Right atrium auricular region (tissue), 2 donors: ENCODE measurements at places on chromosomes 3 and 15. TPM values are rescaled to one million over a fixed set of nuclear protein-coding genes. Genes with fewer than 3 reads are reported as not detected.

- no peaks in the 10 kb centered on the region for H3K4me1 ChIP-seq
- H3K27ac ChIP-seq = no peak overlapping the region
- no peaks in the 10 kb centered on the region for H3K36me3 ChIP-seq
- H3K27me3 ChIP-seq = no peaks in the 10 kb centered on the region
Observed at GRCh38 chr3:82392203-82392775, 630.8 kb upstream of the GBE1 start.

DNA sequence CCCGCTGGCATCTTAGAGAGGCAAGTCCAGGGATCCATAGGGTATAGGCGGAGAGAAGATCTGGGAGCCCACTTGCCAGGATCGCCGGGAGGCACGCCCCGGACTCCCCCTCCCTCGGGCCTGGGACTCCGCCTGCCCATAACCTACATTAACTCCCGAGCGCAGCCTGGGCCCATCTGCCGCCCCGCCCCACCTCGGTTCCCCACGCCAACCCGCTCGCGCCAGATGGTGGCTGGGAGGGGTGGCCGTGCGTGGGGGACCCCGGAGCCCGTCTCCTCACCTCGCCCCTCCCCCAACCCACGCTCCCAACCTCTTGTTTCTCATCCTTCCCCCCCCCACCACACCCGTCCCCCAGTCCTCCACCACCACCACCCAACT is 1.7 kb upstream of the DLL4 start:
- peaks cover 18% of the 10 kb centered on the region for H3K27me3 ChIP-seq
- no peak overlapping the region for H3K4me3 ChIP-seq
- no peak for DNase-seq
- no peak overlapping the region for H3K27ac ChIP-seq
- peaks cover 67% of the 10 kb centered on the region for H3K4me1 ChIP-seq
- H3K36me3 ChIP-seq = no peaks in the 10 kb centered on the region

DNA sequence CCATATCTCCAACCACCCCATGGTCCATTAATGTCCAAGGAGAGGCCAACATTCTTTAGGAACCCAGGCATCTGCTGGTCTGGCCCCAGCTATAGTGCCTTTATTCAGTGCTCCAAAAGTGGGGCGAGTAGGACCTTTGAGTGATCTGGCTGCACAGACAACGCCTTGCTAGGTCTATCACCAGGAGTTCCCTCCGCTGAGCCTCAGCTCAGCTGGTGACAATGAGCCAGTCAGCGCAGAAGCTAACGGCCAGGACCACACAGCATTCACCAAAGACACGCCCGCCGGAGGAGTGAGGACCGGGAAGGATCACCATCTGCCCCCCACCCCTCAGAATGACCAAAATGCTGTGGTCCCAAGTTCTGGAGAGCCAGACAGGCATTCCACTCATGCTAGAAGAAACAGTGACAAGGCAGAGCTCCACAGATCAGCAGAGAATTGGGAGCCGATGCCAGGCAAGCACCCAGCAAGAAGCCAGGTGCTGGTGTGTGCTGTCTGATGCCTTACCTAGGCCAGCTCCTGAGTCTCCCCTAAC is 19.0 kb downstream of the TBC1D2B start:
- no peaks in the 10 kb centered on the region for H3K27me3 ChIP-seq
- DNase-seq = no peak
- H3K4me1 ChIP-seq = peaks cover 67% of the 10 kb centered on the region
- H3K36me3 ChIP-seq = peaks cover 3% of the 10 kb centered on the region
- peak overlapping the region; percentile 64 for H3K27ac ChIP-seq

- H3K27ac ChIP-seq = no peak overlapping the region
- DNase-seq = no peak
- H3K4me3 ChIP-seq = no peak overlapping the region
- no peaks in the 10 kb centered on the region for H3K36me3 ChIP-seq
Observed at GRCh38 chr3:43180694-43181093, 74.8 kb upstream of the POMGNT2 start.

DNA sequence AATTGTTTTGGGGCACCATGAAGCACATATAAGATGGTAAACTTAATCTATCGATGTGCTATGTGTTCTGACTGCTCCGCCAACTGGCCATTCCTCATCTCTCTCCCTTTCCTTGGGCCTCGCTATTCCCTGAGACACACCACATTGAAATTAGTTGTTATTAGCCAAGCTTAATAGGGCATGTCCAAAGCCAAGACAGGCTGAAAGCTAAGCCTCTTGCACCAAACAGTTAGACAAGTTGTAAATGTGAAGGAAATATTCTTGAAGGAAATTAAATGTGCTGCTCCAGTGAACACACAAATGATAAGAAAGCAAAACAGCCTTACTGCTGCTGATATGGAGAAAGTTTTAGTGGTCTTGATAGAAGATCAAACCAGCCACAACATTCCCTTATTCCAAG is 39.3 kb downstream of the C2CD4A start:
- H3K27ac ChIP-seq = no peak overlapping the region
- H3K36me3 ChIP-seq = no peaks in the 10 kb centered on the region
- no peak for DNase-seq
- no peaks in the 10 kb centered on the region for H3K4me1 ChIP-seq

DNA sequence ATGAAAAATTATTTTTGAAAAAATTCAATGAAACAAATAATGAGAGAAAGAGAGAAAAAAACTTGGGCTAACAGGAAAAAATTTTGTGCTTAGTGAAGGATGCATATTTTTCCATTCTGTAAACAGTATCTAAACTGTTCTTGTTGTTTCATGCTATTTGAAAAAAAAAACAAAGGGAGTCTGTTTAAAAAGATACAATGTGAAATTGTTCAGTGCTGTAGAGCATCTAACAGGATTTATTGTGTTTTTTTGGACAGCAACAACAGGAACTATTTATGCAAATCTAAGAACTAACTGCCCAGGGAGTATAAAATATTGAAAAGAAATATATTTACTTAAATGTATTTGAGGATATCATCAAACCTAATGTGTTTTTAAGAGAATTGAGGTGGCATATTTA is 55.1 kb downstream of the PEX5L start:
- no peaks in the 10 kb centered on the region for H3K27me3 ChIP-seq
- no peaks in the 10 kb centered on the region for H3K4me1 ChIP-seq
- no peak overlapping the region for H3K27ac ChIP-seq
- H3K36me3 ChIP-seq = no peaks in the 10 kb centered on the region
- no peak for DNase-seq
- H3K4me3 ChIP-seq = no peak overlapping the region

- no peaks in the 10 kb centered on the region for H3K4me1 ChIP-seq
- DNase-seq = no peak
- no peaks in the 10 kb centered on the region for H3K27me3 ChIP-seq
Observed at GRCh38 chr3:105984837-105985236, 116.0 kb upstream of the CBLB start.

DNA sequence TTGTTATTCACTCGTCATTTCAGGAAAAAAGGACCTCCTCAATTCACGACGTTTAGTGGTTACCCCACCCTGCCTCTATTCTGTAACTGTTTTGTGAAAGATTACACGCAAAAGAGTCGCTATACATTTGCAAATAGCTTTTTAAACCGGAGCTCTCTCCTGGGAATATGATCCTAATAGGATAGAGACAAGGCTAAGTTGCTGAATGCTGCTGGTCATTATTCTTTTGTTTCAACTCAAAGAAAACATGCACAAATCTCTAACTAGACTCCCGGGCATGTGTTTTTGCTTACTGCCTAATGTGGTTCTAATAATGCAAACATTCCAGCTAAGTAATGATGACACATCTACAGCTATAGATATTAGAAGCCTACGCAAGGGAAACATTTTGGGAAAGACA is 214.6 kb upstream of the MDFIC2 start:
- H3K36me3 ChIP-seq = no peaks in the 10 kb centered on the region
- no peak overlapping the region for H3K27ac ChIP-seq
- H3K4me1 ChIP-seq = no peaks in the 10 kb centered on the region

GRCh38 chr3:58236527-58237237 is 910 bp upstream of the ABHD6 start:
- peak overlapping the region; percentile 74 for H3K4me3 ChIP-seq
- H3K27ac ChIP-seq = peak overlapping the region; percentile 85
- H3K27me3 ChIP-seq = no peaks in the 10 kb centered on the region
- DNase-seq = no peak
- H3K4me1 ChIP-seq = no peaks in the 10 kb centered on the region

GRCh38 chr15:48778331-48778730 is 32.5 kb downstream of the CEP152 start:
- DNase-seq = no peak
- no peaks in the 10 kb centered on the region for H3K36me3 ChIP-seq
- no peak overlapping the region for H3K4me3 ChIP-seq
- H3K27ac ChIP-seq = peak overlapping the region; percentile 7
- H3K4me1 ChIP-seq = no peaks in the 10 kb centered on the region
- no peaks in the 10 kb centered on the region for H3K27me3 ChIP-seq

Gene COPG1
- total RNA-seq = 88.7 TPM
